ENCODE measurements at places on chromosomes 5 and 9.

DNA sequence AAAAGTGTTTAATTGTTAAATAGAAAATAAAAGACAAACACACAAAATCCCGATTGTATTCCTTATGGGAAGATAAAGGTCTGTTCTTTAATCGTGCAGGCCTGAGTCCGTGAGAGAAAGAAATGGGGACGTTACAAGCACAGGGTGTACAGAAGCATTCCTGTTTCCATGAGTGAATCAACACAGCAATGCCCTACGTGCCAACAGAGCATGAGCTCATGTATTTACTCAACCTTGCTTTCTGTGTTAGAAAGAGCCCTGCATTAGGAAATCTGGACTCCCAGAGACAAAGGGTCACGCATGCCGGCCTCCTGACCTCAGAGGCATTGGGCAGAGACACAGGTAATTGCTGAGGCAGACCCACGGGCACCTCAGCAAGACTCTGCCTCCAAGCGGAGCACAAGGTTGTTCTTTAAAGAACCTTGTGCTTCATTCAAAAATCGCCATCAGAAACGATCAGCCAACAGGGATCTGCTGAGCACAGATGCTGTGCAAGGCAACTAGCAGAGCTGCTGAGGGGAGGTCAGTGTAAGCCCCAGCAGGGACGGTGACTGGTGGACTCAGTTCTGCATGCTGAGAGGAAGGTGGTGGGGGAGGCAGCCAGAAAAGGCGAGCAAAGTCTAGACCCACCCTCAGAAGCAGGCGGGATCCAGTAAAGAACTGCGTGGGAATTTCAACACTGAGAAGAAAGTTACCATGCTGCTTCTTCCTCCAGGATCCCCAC lies 101.0 kb downstream of the TLE1 start:
- DNase-seq, result no peak

GRCh38 chr5:33367416-33367815 lies 73.3 kb upstream of the TARS1 start:
- DNase-seq, result no peak

DNA sequence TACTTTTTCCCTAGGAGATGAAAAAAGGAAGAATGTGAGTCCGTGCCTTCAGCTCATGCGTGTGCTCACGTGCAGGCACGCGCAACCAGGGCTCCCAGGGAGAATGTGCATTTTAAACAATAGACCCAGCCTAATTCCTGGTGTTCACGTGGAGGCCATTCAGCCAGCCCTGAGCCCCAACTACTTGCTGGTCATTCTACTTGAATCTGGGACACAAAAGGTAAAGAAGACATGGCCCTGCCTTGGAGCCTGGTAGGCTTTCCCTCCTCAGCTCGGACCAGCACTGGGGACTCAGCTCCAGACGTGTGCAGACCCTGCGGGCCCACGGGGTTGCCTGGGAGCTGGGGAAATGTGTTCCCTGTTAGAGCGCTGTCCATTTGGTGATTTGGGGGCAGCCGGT lies 125.5 kb downstream of the MVB12B start:
- DNase-seq, result no peak

GRCh38 chr9:137226338-137227053 lies 806 bp upstream of the RNF224 start:
- no peak for DNase-seq

DNA sequence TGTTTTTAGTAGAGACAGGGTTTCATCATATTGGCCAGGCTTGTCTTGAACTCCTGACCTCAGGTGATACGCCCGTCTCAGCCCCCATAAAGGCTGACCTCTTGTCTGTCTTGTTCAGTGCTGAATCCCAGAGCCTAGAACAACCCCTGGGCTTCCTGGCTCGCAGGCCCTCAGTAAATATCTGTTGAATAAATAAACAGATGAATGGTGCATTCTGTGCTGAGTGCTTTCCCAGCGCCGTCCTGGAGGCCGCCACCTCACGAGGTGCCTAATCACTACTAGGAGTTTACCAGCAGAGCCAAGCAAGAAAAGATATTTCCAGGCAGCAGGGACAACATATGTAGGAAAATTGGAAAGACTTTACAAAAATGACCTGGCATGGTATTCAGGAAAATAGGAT lies 88.5 kb downstream of the SNX24 start:
- DNase-seq, result no peak

DNA sequence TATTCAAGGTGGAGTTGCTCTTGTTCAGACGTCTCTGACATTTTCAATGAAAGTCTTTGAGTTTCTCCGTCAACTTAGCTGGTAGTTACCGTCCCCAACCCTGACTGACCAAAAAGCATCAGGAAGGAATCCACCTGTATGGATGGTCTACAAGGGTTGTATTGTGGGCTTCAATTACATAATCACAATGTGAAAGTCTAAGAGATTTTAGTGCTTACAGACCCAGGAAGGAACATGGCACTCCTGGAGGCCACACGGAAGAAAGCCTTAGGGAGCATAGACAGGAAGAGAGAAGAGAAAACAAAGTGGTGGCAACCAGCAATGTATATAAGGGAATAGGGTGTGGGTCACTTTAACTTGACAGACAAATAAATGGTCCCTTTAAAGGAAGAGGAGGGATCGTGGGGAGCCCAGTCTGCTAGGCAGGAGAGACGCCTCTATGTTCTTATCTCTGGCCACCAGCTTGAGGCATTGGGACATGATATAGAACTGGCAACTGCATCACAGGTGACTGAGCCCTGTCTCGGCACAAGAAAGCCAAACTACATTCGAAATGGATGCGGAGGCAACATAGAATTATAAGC lies 80.4 kb downstream of the ALDH7A1 start:
- DNase-seq, result no peak

- DNase-seq, result no peak
Measured at GRCh38 chr5:115553082-115553481, 8.5 kb upstream of the FEM1C start.

DNA sequence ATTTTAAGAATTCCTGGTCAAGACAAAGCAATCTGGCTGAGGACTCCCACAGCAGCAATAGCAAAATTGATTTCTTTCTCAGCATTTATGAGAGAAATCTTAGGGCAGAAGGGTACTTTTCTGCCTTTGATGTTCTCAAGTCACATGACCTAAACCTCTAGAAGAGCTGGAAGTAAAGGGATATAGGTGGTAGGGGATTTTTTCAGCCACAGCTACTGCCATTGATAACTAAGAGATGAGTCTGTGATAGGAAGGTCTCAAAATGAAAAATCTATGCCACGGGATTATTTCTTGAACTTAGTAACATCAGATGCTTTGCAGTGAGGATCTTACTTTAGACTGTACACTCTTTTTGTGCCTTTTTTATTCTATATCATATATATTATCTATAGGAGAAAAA lies 35.6 kb downstream of the IL6ST start:
- DNase-seq, result no peak

- no peak for DNase-seq
Measured at GRCh38 chr5:103145196-103145595, 25.1 kb downstream of the PPIP5K2 start.

GRCh38 chr5:181008136-181008535 lies 19.5 kb downstream of the BTNL3 start:
- no peak for DNase-seq

GRCh38 chr5:102583276-102584124 lies 84.7 kb upstream of the SLCO6A1 start:
- DNase-seq, result no peak

GRCh38 chr5:173094012-173094661 lies 38.0 kb downstream of the CREBRF start:
- no peak for DNase-seq

GRCh38 chr5:111278858-111279504 lies 54.8 kb downstream of the CAMK4 start:
- peak; percentile 70 for DNase-seq

DNA sequence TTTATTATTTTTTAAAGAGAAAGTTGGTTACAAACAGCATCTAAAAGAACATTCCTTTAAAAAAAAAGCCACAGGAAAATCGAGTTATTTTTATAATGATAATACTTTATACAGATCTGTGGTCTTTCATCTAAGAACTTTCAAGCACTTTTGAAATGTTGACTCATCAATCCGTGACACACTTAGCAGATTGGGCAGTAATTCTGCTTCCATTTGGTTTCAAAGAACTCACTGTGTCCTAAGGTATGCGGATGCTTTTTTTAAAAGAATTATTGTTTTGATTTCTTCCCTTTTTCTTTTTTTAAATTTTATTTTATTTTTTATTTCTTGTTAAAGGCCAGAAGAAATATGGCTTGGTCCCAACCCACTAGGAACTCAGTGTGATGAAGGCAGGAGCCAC lies 147.8 kb downstream of the AOPEP start:
- no peak for DNase-seq

DNA sequence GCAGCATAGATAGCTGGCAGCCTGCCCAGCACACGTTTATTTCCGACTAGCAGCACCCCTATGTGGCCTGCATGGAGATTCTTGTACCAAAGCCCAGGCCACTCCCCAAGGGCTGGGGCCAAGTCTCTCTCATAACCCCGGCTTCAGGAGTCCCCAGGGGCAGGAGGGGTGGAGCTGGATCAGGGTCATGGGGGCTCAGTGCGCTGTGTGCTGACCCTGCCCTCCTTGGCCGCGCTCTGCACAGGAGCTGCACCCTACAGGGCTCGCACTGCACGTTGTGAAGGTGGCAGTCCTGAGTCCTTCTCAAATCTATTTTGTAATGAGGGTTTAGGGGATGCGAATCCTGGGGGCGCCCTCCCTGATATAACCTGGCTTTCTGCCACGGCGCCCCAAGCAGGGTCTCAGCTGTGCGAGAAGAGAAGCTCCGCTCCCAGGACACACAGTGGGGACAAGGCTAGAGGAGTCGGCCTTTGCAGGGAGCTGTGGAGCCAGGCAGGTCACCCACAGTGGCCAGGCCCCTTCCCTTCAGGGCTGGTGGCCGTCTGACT lies 28.6 kb downstream of the NKD2 start:
- no peak for DNase-seq

DNA sequence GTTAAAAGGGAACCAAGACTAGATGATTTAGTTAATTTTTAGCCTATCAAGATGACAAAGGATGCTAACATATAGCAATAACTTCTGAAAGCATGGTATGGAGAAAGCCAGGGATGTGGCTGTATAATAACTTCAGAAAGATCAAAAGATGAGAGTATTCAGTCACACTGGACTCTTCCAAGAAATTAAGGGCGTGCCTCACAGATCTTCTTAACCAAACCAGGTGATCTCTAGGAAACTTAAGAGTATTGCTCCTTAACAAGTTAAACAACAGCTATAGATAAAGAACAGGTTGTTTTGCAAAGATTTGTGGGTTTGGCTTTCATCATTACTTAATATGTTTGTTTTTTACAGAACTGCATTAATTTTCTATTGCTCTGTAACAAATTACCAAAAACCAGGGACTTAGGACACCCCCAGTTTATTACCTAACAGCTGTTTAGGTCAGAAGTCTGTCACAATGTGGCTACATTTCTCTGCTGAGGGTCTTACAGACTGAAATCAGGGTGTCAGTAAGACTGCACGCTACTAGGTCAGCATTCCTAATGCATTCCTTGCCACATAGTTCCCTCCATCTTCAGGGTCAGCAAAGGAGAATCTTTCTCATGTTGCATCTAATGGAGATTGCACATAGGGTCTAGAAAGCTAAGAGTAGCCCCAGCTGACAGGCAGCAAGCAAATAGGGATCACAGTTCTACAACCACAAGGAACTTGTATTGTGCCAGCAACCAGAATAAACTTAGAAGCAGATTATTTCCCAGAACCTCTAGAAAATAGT lies 113.8 kb downstream of the WDR70 start:
- no peak for DNase-seq

- DNase-seq, result no peak
Measured at GRCh38 chr5:97550164-97550563, 367.1 kb upstream of the RIOK2 start.

DNA sequence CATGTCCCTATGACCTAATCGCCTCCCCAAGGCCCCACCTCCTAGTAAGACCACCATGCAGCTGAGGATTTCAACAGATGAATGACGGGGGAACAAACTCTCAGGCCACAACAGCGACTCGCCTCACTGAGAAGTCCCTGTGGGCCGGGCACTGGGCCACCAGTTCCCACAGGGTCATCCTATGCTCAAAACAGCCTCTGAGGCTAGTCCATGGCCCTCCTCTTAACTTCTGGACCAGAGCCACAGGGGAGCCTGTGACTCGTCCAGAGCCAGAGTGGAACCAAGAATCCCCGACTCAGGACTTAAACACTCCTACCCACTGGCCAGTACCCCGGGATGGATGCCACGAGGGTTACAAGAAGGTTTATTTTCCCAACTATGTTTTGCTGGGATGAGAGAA lies 12.3 kb downstream of the GFPT2 start:
- DNase-seq, result no peak

DNA sequence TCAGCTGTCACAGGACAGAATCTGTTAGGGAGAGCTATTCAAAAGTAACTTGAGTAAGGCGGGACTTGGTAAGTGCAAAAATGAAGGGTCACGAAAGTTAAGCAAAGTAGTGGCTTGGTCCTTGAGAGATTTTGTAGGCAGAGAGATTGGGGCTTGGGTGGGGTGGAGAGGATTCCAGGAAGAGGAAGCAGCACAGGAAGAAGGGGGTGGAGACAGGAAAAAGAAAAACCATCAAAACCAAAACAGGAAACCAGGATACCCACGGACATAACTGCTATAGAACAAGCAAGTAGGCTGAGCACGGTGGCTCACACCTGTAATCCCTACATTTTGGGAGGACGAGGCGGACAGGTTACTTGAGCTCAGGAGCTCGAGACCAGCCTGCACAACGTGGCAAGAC lies 3.7 kb downstream of the ROPN1L start:
- no peak for DNase-seq

GRCh38 chr5:51573835-51574234 lies 190.6 kb downstream of the ISL1 start:
- DNase-seq, result no peak

GRCh38 chr5:116011046-116011445 lies 21.2 kb upstream of the ARL14EPL start:
- DNase-seq, result no peak

DNA sequence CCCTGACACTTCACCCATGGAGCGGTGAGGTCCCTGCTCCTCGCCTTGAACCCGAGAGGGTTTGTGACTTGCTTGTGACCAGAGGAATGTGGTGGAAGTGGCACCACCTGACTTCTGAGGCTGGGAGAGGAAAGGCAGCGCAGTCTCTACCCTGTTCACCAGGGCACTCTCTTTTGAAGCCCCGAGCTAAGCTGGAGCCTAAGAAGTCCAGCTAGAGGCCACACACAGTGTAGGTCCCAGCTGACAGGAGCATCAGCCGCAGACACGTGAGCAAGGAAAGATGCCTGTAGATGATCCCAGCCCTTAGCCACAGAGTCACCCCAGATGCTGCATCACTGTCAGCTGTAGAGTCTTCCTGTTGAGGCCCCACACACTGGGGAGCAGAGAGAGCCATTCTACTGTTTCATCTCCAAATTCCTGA lies 1.7 kb upstream of the ANGPTL2 start:
- DNase-seq, result no peak

Measured in CD4-positive, alpha-beta T cell treated with Interleukin-15 for 1 hour (primary cell).